HT1080 (cell line): ENCODE measurements at places on chromosomes 1 and 21.

GRCh38 chr1:14010476-14010875 is 310.5 kb downstream of the PRDM2 start:
- DNase-seq: no peak

DNA sequence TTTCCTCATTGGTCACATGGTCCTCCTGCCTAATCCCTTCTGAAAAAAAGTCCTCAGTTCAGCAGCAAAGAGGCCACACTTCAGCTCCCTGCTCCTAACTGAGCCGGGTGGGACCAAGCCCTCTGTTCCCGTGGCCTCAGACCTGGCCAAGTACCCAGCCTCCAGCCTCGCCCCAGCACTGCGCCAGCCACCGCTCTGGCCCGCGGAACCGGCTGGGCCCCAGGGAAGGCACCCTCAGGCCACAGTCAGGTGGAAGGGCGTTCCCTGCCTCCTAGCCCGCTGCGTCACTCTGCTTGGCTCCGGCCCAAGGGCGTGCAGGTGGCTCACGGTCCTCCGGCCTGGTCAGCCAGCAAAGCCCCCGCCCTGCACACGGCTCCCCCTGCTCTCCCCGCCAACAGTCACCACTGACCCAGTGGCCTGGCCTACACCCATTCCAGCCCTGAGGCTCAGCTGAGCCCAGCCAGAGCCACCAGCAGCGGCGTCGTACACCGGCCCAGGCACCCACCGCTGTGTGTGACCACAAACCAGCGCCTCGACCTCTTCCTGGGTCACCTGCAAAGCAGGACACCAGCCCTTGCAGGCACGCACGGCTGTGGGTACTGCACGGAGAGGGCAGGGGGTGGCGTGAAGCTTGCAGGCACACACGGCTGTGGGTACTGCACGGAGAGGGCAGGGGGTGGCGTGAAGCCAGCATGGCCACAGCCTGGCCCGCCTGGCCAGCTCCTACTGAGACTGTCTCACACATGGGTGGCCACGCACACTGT is 19.4 kb downstream of the NADK start:
- DNase-seq: no peak

- peak; percentile 3 for DNase-seq
Observed at GRCh38 chr21:35503671-35504070, 454.6 kb upstream of the RUNX1 start.

GRCh38 chr1:16064536-16065268 is 8.7 kb downstream of the FAM131C start:
- DNase-seq: no peak

- peak; percentile 32 for DNase-seq
Observed at GRCh38 chr1:21594935-21595897, 73.9 kb downstream of the RAP1GAP start.

DNA sequence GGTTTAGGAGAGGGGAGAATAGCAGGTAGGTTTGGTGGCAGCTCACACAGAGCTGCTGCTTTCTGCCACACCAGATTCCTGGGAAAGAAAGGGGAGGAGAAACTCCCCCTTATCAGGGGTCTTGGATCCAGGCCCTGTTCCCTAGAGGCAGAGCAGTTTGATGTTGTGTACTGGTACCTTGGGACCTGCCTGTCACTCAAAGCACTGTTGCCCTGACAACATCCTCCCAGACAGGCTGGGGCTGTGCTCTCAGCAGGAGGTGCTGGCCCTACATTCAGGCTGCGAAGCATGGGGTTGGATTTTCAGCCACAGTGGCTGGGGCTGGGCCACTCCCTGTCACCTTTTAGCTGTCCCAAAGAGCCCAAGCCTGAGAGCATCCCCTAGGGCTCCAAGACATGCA is 188.0 kb downstream of the GRIK3 start:
- DNase-seq: no peak

- DNase-seq: no peak
Observed at GRCh38 chr1:214403431-214403830, 122.5 kb downstream of the SMYD2 start.

DNA sequence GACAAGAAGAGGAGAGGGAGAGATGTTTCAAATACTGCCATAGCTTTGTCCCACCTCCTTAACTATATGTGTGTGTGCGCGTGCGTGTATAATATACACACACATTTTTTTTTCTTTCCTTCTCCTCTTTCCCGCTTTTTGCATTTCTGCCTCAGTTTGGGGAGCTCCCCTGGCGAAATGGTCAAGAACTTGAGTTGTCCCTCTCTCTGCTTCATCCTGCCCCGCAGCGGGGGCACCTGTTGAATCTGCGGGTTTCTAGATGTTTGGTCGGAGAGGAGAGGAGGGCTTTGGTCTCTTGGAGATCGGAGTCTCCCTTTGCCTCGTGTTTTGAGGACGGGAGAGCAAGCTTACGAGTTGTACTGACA is 504 bp downstream of the SCCPDH start:
- DNase-seq: peak; percentile 52
